ENCODE measurements at places on chromosomes 5 and 9.

GRCh38 chr5:153402550-153402949 is 87.9 kb upstream of the GRIA1 start:
- DNase-seq, result no peak

DNA sequence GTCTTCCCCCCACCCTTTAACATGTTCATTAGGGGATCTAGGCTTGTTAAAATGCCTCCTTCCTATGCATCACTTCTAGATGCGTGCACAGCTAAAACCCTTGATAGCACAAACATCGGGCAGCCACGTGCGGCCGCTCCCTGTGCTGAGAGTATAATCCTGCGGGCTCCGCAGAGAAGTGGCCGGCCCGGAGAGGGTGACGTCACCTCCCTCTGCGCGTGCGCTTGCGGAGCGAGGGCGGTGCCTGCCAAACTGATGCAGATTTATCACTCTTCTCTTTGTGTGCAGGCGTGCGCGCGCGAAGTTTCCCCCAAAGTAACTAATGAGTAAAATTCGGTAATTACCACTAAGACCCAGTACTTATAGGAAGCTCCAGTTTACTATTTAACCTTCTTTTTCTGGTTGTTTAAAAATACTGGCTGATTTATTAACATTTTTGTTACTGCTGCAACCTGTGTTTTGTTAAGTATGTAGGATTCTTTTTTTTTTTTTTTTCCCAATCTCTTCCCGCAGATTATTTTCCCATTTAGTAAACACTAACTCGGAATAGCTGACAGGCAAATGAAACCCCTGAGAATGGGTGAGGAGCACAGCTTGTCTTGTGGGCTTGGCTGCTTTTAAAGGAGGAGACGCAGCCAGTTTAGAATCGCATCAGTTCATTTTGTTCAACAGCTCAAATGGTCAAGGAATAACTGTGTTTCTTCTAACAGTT is 121.6 kb downstream of the TRIO start:
- DNase-seq, result peak; percentile 83

GRCh38 chr9:84123648-84124406 is 143.2 kb downstream of the RMI1 start:
- DNase-seq, result peak; percentile 56

DNA sequence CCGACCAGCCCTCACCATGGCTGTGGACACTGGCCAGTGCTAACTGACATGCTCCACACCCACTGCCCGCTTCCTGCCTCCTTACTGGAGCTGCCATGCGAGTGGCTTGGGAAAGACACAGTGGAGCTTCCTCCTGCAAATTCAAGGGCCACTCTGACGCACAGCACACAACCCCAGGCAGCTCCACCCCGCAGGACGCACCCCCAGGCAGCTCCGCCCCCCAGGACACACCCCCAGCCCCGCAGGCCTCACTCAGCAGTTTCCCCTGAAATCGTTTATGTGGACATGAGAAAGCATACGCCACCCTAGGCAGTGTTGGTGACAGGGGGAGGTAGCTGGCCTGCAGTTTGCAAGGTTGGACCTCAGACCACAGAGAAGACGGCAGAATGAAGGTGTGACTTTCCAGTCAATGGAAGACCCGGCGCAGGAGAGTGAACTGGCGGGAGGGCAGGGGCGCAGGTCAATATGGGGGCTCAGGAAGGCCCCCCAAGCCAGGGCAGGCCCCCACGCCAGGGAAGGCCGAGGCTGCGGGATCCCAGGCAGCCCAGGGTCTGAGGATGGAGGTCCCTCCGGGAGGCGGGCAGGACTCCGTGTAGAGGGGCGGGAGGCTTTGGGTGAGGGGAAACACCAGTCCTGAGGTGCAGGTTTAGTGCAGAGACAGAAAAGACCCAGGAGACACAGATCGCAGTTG is 21.6 kb downstream of the LPCAT1 start:
- DNase-seq, result peak; percentile 84

DNA sequence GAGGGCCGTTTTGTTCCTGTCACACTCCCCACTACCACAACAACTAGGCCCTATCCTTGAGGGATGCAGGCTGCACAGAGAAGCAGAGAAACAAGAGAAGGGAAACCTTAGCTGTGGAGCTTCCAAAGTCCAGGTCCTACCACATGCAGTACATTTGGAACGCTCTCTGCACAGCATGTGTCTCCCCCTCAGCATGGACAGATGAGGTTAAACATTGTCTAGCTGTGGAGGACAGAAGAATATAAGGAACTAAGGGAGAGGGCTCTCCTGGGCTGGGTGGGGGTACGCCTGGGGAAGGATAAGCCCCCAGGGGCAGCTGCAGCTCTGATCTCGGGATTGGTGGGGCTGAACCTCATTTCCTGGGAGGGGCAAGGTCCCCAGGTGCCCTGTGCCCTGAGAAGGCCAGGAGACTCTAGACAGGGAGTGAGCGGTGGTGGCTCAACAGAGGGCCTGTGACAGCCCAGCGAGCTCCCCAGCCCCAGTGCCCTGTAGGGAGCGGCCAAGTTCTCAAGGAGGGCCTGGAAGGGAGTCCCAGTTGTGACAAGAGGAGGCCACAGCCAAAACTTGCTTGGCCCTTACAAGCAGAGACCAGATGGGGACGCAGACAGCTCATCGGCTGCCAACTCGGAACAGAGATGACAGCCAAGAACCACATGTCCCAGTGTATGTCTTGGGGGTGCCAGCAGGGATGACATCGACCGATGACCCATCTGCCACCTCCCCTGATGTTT is 30.1 kb downstream of the TSPAN17 start:
- no peak for DNase-seq

DNA sequence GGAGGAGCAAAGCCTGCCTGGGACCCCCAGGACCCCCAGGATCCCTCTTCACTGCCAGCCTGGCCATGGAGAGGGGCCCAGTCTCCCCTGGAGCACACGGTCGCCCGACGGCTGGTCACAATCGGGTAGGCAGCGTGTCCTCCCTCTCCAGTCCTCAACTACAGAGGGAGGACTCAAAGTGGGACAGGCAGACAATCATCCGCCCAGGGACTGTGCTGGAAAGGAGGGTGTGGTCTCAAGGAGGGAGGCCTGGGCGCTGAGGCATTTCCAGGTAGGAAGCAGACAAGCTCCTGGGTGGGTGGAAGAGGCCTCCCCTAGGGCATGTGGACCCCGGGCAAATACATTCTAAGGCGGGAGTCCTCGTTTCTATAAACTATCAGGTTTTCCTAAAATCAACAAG is 93.2 kb upstream of the ADAMTS2 start:
- DNase-seq, result no peak

DNA sequence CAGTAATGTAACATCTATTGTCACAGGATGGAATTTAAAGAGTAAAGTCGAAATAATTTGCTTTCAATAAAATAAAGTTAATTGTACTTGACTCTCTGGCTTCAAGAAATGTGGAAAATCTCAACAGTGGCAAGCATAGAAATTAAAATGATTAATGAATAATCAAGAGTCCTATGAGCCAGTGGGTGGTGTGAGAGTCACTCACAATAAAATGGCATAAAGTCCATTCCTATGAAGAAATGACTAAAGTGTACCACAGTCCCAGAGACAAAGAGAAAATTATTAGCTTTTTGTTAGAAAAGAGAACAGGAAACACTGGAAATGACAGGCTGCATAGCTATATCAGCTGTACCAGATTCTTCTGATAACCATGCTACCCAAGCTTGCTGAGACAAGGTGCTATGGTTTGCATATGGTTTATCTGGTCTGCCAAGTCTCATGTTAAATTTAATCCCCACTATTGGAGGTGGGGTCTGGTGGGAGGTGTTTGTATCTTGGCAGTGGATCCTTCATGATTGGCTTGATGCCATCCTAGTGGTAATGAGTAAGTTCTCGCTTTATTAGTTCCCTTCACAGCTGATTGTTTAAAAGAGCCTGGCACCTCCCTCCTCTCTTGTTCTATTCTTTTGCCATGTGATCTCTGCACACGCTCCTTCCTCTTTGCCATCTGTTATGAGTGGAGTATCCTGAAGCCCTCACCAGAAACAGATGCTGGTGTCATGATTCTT is 647.7 kb upstream of the ITGA1 start:
- DNase-seq, result no peak

DNA sequence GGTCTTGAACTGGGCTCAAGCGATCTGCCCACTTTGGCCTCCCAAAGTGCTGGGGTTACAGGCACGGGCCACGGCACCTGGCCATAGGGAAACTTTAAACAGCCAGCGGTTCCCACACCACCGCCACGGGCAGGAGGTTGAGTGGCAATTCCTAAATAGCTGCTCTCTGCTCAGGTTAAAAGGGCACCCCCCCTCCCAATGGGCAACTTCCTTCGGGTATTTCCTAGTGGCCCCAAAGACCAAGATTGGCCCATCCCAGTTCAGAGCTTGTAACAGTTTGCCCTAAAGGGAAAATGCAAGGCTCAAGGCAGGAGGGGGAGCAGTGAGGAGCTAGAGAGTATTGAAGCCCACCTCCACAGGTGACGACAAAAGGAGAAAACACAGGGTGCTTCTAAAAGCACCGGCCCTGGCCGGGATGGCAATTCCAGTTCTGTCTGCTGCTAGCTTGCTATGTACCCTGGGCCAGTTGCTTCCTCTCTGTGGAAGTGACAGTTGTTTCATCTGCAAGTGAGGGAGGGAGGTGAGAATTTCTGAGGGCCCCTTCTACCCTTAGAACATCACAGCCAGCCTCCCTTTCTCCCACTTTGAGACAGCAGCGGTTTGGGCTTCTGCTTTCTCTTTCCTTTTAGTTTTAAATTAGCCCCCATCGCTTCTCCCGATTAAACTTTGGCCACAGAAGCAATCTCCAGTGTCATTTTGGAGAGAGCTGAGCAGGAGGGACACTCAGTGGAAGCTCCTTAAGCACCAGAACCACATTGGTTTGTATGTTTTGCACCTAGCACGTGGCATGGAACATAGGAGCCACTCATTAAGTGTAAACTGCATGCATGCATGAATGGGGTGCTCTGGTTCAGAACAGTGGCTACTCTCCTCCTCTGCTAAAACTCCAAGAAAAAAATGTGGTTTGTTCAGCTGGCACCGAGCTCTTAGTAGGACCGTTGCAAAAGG is 17.3 kb upstream of the TNIP1 start:
- DNase-seq, result peak; percentile 84

DNA sequence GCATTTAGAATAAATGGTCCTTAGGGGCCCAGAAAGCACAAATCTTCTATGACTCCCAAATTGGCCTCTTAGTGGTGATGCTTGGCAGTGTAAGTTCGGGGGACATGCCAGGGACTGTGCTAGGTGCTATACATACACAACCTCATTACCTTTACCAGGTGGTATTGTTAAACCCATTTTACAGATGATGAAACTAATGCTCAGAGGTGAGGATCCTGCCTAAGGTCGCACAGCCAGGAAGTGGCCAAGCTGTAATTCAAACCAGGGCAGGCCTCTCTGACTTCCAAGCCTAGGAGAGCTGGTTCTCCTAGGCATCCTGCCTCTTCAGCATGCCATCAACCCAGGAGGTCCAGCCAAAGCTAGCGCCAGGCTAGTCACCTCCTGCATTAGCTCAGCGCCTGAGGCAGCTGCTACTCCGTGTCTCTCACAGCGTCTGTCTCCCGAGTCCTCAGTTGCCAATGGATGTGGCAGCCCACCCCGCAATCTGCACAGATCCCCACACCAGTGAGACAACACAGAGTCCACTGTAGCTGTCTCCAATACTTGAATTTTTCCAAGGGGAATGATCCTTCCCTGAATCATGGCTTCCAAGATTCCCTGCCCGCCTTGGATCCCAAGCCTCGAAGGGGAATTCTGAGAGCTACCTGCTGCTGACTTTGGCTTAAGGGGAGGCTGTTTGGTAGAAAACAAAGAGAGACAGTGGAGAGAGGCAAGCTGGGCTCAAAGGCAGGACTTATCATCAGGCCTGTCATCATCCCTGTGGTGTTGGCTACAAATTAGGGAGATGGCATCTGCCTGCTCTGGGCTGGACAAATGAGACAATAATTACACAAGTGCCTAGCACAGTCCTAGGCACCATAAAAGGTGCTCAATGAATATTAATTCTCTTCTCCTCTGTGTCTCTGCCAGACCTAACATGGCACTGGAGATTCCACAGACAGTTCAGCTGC is 52.6 kb downstream of the CRB2 start:
- no peak for DNase-seq

DNA sequence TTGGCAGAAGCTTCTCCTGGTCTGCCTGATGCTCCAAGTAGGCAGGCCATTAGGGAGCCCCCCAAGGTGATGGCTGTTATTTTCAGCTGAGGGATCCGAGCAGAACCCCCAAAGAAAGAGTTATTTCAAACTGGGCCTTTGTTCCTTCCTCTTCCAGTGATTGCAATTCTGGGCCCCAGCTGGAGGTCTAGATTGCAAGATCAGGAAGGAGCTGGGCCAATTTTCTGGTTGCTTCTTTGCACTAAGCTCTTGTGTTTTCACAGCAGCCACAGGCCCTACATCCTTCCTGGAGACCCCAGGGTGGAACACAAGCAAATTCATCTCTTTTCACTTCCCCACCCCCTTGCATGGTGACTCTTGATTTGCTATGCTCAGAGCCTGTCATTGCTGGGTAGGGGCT is 215.0 kb downstream of the SEMA6A start:
- no peak for DNase-seq

DNA sequence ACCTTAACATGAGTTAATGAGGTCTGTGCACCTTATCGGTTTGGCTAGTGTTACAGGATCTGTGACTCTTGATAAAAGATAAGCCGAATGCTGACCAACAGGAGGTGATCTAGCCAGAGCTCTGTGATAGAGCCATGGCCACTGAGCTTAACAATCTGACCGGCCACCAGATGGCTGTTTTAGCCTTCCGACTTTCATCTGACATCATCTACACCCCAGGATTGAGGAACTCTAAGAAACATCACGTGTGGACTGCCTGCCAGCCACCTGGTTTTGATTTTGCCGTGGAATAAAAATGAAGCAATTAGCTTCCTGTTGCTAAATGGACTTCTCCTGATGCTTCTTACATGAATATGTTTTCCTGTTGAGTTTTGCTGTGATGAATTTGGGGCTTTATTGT is 281.3 kb downstream of the CEMIP2 start:
- DNase-seq, result no peak

- DNase-seq, result peak; percentile 51
These were observed 20.0 kb upstream of the GCNT1 start for GRCh38 chr9:76438841-76439588.

- no peak for DNase-seq
These were observed 445.0 kb upstream of the SMC2 start for GRCh38 chr9:103649086-103649485.

DNA sequence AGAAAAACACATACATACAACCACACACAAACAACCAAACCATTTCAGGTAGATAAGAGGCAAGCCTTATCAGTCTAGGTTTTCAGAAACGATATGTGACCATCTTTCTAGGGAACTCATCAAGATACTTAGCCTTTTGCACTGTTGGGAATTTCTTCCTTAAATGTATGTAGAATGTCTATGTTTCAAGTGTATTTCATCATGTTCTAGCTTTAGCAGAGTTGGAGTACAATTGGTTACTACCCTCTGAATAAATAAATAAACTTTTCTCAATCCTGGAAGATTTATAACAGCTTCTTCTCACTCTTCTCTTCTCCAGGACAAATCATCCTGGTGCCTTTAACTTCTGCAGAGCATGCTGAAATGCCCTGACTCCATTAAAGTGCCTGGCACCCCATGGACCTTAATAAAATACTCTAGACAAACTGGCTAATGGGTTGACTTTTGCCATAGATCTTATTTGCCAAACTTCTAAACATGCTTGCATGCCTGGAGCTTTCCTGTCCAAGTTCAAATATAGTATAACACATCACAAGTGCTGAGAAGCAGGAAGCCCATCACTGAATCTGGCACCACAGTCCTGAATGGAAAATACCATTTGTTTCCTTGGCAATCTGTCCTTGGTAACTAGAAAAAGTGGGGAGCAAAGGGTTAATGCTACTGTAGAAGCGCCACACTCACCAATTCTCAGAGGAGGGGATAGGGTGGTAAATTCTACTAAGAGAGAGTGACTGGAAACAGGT is 33.1 kb upstream of the ZNF462 start:
- DNase-seq, result no peak

- DNase-seq, result no peak
These were observed 1033.4 kb downstream of the TLE4 start for GRCh38 chr9:80605129-80605528.
